ENCODE measurements at places on chromosomes 16 and 17.

DNA sequence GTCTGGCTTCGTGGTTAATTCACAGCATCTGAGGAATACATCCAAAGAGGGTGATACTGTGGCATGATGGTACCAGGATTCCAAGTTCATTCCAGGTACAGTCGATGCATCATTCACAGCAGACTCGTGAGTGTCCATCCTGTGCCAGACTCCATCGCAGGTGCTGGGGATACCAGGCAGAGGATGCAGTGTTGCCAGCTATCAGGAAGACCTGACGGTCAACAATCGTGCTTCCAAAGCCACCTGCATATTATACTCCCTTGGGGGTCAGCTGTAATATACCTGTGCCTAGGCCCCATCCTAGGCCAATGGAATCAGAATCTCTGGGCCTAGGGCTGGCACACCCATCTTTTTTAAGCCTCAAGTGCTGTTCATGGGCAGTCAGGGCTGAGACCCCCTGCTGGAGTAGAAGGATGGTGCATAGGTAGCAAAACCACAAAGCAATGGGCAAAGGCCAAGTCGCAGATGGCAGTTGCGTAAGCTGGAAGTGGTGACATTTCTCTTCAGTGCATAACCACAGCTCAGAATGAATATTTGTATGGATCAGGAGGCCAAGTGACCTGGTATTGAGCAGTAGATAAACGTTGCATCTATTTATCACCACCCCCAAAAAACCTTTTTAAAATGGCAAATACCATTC, 42.9 kb upstream of the C16orf78 start:
- no peak for DNase-seq

- DNase-seq = no peak
Observed at GRCh38 chr16:25481636-25482035, 210.1 kb upstream of the HS3ST4 start.

GRCh38 chr17:43784628-43785101, 4.4 kb downstream of the CFAP97D1 start:
- no peak for DNase-seq

DNA sequence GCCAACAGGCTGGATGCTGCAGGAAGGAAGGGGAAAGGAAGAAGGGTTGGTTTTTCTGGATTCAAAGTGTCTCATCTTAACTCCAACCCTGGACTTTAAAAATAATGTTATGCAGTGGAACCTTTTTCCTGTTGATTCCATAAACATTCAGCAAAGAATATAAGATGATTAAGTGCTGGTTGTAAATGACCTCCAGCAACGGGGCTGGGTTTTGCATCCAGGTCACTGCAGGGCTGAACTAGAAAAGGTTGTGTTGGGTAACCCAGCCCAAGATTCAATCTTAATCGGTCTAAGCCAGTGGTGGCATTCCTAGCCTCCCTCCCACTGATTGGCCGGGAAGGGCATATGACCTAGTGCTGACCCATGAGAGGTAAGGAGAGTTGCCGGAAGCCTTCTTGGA, 34.2 kb upstream of the PLCG2 start:
- DNase-seq = no peak

GRCh38 chr16:12688951-12689850, 114.5 kb downstream of the CPPED1 start:
- no peak for DNase-seq

DNA sequence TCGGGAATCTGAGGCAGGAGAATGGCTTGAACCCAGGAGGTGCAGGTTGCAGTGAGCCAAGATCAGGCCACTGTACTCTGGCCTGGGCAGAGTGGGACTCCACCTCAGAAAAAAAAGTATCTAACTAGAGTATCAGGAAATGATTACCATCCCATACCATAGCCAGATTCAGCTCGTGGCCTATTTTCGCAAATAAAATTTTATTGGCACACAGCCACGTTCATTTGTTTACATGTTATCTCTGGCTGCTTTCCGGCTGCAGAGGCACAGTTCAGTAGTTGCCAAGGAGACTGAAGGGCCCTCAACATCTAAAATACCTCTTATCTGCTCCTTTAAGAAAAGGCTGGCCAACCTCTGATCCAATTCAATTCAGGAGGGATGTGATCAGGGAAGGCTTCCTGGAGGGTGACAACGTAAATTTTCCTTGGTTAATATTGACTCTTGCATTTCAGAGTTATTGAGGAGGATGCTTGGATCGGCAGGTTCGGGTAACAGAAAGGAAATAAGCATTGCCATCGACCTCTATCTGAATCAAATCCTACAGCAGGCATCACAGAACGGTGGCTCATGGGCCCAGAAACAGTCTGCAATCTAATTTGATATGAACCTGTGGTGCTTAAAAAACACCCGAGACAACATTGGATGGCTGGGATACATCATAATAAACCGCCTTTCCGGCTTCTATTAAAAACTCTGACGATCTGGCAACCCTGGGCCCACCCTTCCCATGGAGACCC, 73.8 kb downstream of the XYLT1 start:
- DNase-seq = no peak

GRCh38 chr17:3835410-3836229, 10.4 kb downstream of the NCBP3 start:
- no peak for DNase-seq

DNA sequence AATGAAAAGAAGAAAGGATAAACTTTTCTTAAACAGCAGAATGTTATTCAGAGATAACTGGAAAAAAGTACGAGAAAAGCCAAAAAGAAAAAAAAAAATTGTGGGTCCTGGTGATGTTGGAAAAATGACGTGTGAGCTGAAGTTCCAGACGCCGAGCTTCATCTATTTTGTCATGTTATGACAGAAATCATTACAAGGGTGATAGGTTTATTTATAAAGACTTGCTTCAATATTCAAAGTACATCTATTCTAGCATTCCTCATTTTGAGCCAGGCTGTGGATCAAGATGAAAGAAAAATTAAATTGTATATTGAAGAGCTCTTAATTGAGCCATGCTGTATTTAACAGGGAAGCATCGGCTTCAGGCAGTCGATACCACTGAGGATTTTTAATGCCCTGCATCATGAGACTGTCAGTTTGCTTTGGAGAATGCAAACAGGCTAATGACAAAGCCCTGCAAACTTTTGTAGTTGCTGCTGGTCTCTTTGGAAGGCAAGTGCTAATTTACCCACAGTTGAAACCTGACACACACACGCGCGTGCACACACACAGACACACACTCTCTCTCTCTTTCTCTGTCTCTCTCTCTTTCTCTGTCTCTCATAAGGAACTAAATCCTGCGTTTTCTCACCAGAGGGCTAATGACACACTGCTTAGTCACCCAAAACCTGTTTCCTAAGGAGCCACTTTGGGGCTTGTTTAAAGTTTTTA, 110.7 kb downstream of the WWOX start:
- no peak for DNase-seq

DNA sequence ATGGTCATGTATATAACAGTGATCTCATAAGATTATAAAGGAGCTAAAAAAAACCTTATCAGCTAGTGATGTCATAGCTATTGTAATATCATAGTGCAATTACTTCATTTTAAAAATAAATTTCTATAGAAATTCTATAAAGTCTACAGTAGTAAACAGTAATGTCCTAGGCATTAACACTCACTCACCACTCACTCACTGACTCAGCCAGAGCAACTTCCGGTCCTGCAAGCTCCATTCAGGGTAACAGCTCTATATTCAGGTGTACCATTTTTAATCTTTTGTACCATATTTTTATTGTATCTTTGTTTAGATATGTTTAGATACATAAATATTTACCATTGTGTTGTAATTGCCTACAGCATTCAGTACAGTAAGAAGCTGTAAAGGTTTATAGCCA, 524.4 kb upstream of the CDH5 start:
- DNase-seq = no peak

- DNase-seq = no peak
Observed at GRCh38 chr16:56684926-56685590, 2.8 kb downstream of the MT1X start.

GRCh38 chr16:64872101-64872500, 249.8 kb downstream of the CDH11 start:
- no peak for DNase-seq

- DNase-seq = no peak
Observed at GRCh38 chr17:3983606-3984484, 19.6 kb upstream of the ATP2A3 start.

- DNase-seq = no peak
Observed at GRCh38 chr17:35726953-35727460, 4.4 kb upstream of the RASL10B start.

- DNase-seq = no peak
Observed at GRCh38 chr16:77289331-77289809, 90.2 kb downstream of the SYCE1L start.

- DNase-seq = no peak
Observed at GRCh38 chr16:88274847-88275246, 107.9 kb upstream of the ZNF469 start.

DNA sequence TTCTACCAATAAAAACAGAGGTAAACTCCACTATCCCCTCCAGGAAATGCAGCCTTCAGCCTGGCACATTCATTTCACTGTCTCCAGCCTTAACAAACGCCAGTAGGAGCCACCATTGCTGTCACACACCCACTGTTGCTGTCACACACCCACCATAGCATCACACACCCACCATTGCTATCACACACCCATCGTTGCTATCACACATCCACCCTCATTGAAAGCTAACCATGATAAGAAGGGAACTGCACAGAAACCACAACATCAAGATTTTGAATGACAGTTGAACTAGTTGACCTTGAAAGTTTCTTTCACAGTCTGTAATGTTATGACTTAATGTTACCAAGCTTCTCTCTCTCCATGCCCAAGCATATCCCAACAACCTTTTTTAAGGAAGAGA, 38.1 kb downstream of the SHCBP1 start:
- no peak for DNase-seq

All from NCI-H1048 (cell line).